ENCODE measurements at places on chromosomes 4 and X.

DNA sequence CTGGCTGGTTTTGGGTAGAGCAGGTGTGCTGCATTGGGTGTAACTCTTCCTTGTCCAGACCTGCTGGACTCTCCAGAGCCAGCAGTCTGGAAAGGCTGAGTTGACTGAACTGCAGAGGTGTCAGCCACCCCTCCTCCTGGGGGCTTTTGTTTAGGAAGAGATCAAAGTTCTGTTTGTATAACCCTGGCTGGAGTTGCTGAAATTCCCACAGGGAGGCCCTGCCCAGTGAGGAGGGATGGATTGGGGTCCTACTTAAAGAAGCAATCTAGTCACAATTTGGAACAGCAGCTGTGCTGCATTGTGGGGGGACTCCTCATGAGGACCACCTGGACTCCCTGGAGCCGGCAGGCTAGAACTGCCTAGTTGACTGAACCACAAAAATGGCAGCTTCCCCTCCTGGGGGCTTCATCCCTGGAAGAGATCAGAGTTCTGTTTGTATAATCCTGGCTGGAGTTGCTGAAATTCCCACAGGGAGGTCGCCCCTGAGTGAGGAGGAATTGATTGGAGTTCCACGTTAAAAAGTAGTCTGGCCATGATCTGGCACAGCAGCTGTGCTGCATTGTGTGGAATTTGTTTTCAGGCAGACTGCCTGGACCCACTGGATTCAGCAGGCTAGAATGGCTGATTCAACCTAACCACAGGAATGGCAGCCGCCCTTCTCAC lies 264.9 kb upstream of the ZC4H2 start:
- H3K36me3 ChIP-seq: no peaks in the 10 kb centered on the region
- no peak for DNase-seq
- H3K4me3 ChIP-seq: no peak overlapping the region
- no peaks in the 10 kb centered on the region for H3K27me3 ChIP-seq
- H3K27ac ChIP-seq: no peak overlapping the region

- H3K4me3 ChIP-seq: no peak overlapping the region
- peaks cover 1% of the 10 kb centered on the region for H3K4me1 ChIP-seq
- no peaks in the 10 kb centered on the region for H3K36me3 ChIP-seq
- DNase-seq: no peak
These were observed 2.6 kb upstream of the OTUD4 start for GRCh38 chr4:145183023-145183422.

DNA sequence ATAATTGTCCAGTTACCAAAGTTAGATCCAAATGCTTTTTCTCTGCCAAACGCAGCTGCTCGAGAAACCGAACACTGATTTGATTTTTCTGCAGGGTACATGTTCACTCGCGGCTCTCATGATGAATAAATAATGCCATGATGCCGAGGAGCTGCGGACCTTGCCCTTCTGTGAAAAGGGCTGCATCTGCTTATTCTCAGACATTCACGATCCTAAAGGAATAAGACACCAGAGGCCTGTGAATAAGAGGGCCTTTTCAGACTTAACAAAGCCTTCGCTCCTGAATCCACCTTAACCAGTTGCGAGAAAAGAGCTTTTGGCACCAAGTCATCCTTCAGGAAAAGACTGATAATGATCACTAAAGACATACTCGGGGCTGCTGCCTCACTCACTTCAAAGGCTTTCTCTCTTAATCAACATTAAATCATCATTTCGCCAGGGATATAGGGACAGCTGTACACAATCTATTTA lies 147.5 kb downstream of the FBXO8 start:
- peak overlapping the region; percentile 44 for H3K4me3 ChIP-seq
- H3K36me3 ChIP-seq: no peaks in the 10 kb centered on the region

GRCh38 chr4:139943277-139943676 lies 210.7 kb downstream of the MAML3 start:
- H3K36me3 ChIP-seq: no peaks in the 10 kb centered on the region
- no peaks in the 10 kb centered on the region for H3K4me1 ChIP-seq
- DNase-seq: no peak
- H3K4me3 ChIP-seq: no peak overlapping the region

- H3K4me3 ChIP-seq: no peak overlapping the region
- H3K27ac ChIP-seq: peak overlapping the region; percentile 37
- no peaks in the 10 kb centered on the region for H3K36me3 ChIP-seq
- DNase-seq: no peak
- no peaks in the 10 kb centered on the region for H3K27me3 ChIP-seq
- H3K4me1 ChIP-seq: peaks cover 13% of the 10 kb centered on the region
These were observed 83.7 kb downstream of the NAT8L start for GRCh38 chr4:2142630-2143427.

DNA sequence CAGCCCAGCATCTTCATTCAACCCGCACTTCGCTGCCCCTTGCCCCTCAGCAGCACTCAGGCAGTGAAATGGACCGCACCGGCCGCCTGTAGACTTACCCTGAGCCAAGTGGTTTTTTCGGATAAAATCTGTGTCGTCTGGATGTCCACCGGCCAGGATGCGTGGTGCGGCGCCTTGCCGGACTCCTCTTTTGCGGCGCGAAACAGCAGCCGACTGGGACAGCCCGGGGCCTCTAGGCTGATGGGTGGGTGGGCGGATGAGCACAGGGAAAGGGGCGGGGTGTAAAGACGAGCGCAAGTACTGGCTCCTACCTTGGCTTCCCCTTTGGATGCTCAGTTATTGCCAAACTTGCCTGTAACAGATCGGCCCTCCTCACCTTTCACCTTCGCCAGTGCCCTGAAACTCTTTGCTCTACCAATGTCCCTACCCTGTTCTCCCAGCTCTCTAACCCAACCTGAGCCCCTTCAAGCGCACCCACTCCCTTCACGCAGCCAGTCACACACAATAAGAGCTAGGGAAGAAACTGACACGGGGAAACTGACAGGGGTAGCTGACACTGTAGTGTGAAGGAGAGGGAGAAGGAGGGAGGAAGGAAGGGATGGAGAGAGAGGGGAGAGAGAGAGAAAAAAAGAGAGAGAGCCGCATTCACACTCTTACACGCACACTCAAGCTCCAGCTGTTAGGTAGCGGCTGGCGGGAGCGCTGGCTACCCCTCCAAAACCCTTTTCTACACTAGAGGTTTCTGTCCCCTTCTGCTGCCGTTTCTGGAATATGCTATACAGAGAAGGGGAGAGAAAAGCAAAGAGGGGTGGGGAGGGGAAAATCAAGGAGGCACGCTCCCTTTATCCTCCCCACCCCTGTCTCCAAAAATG lies 559 bp downstream of the TRPC5 start:
- no peaks in the 10 kb centered on the region for H3K27me3 ChIP-seq
- no peaks in the 10 kb centered on the region for H3K4me1 ChIP-seq
- DNase-seq: no peak
- H3K27ac ChIP-seq: no peak overlapping the region
- no peaks in the 10 kb centered on the region for H3K36me3 ChIP-seq

DNA sequence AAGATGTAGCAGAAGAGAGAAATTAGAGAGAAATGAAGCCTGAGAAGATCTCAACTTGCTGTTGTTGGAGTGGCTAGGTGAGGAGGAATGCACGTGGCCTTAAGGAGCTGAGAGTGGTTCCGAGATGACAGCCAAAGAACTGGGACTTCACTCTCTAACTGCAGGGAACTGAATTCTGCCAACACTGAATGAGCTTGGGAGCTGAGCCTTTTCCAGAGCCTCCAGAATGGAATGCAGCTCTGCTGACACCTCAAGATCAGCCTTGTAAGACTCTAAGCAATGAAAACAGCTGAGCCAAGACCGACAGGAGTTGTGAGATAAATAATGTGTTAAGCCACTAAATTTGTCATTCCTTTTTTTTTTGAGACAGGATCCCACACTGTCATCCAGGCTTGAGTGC lies 73.0 kb downstream of the TLL1 start:
- no peaks in the 10 kb centered on the region for H3K4me1 ChIP-seq
- H3K4me3 ChIP-seq: no peak overlapping the region
- no peaks in the 10 kb centered on the region for H3K36me3 ChIP-seq

- no peaks in the 10 kb centered on the region for H3K36me3 ChIP-seq
- H3K4me3 ChIP-seq: no peak overlapping the region
- H3K4me1 ChIP-seq: no peaks in the 10 kb centered on the region
- no peak overlapping the region for H3K27ac ChIP-seq
- no peak for DNase-seq
- H3K27me3 ChIP-seq: no peaks in the 10 kb centered on the region
These were observed 119.8 kb upstream of the ATP6AP2 start for GRCh38 chrX:40460926-40461325.

- H3K27ac ChIP-seq: no peak overlapping the region
- no peak overlapping the region for H3K4me3 ChIP-seq
- H3K27me3 ChIP-seq: no peaks in the 10 kb centered on the region
- no peaks in the 10 kb centered on the region for H3K4me1 ChIP-seq
- H3K36me3 ChIP-seq: no peaks in the 10 kb centered on the region
- peak; percentile 33 for DNase-seq
These were observed 37.4 kb downstream of the LHFPL1 start for GRCh38 chrX:112642349-112642748.

- H3K36me3 ChIP-seq: no peaks in the 10 kb centered on the region
- H3K4me3 ChIP-seq: no peak overlapping the region
- DNase-seq: no peak
- H3K27ac ChIP-seq: no peak overlapping the region
These were observed 14.6 kb downstream of the RAB9B start for GRCh38 chrX:103817502-103817901.

- H3K36me3 ChIP-seq: no peaks in the 10 kb centered on the region
- H3K4me1 ChIP-seq: peaks cover 6% of the 10 kb centered on the region
- no peak overlapping the region for H3K4me3 ChIP-seq
- H3K27me3 ChIP-seq: no peaks in the 10 kb centered on the region
- H3K27ac ChIP-seq: no peak overlapping the region
These were observed 122.2 kb downstream of the CBR4 start for GRCh38 chr4:168887809-168888208.

DNA sequence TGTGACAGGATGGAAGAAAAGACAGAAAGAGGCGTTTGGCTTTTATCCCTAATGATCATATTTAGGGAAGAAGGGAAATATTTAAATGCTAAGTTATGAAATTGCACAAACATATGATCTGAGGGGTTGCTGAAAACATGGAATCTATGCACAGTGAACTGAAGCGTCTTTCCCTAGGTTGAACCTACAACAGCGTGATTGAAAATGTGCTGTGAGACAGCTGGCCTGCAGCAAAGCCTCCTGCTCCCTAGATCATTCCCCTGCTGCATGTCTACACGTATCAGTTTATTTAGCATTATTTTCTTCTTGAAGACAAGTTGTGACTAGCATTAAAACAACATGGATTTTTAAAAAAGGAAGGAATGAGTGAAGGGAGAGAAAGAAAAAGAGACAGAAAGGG lies 272.5 kb upstream of the TRAM1L1 start:
- no peak for DNase-seq
- no peak overlapping the region for H3K27ac ChIP-seq
- H3K4me1 ChIP-seq: no peaks in the 10 kb centered on the region
- no peaks in the 10 kb centered on the region for H3K36me3 ChIP-seq
- H3K27me3 ChIP-seq: no peaks in the 10 kb centered on the region
